Glutamatergic neuron (in vitro differentiated cells): ENCODE measurements at places on chromosomes 12 and 14. TPM values are rescaled to one million over a fixed set of nuclear protein-coding genes. Genes with fewer than 3 reads are reported as not detected.

The DEPDC4 gene
- total RNA-seq = 2.0 TPM

The KRT81 gene
- total RNA-seq = not detected

The PRIMA1 gene
- 2.4 TPM for total RNA-seq

The NRL gene
- 3.7 TPM for total RNA-seq

The SDR39U1 gene
- 70.4 TPM for total RNA-seq

The UNC79 gene
- total RNA-seq = 29.5 TPM

The VPS33A gene
- total RNA-seq = 49.2 TPM

- no peak for DNase-seq
These were observed 40.8 kb downstream of the DYRK2 start for GRCh38 chr12:67689385-67689784.

GRCh38 chr14:61547186-61548069 is 147.9 kb upstream of the HIF1A start:
- DNase-seq = no peak

GRCh38 chr12:110782094-110782493 is 39.4 kb upstream of the PPP1CC start:
- no peak for DNase-seq

- DNase-seq = no peak
These were observed 1.9 kb upstream of the KRT79 start for GRCh38 chr12:52836042-52836466.

GRCh38 chr12:69475237-69475975 is 5.2 kb downstream of the FRS2 start:
- no peak for DNase-seq

DNA sequence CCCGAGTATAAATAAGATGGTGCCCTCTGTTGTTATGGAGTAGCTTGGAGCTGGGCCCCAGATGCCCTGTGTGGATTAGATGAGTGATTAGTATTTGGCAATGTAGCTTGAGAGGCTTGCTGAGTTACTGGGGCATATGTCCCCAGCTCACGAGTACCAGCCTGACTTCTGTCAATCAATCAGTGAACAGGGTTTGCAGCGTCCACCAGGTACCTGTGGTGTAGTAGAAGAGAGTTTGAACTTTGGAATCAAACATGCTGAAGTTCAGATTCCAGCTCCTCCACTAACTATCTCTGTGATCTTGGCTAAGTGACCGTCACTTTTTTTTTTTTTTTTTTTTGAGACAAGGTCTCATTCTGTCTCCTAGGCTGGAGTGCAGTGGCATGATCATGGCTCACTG is 11.6 kb upstream of the TCL1B start:
- DNase-seq = no peak
